ENCODE measurements at places on chromosomes 12 and 14. TPM values are rescaled to one million over a fixed set of nuclear protein-coding genes. Genes with fewer than 3 reads are reported as not detected.
A peak's percentile ranks its signal among the peaks of the same experiment; 100 is the strongest.

Gene CLEC4A
- total RNA-seq: 0.17 TPM

Gene NTF3
- total RNA-seq: not detected

Gene LTBR
- 134 TPM for total RNA-seq

Gene ACVRL1
- 0.33 TPM for total RNA-seq

Gene LALBA
- not detected for total RNA-seq

Gene KLRF1
- total RNA-seq: not detected

Gene CFAP251
- total RNA-seq: 18.7 TPM

Gene CAPZA3
- 0.17 TPM for total RNA-seq

Gene TCL1B
- not detected for total RNA-seq

Gene HOXC13
- 10.2 TPM for total RNA-seq

Gene SYNDIG1L
- not detected for total RNA-seq

Gene JAG2
- 75.2 TPM for total RNA-seq

Gene GPD1
- 1.2 TPM for total RNA-seq

Gene SPRYD3
- total RNA-seq: 30.0 TPM

- DNase-seq: no peak
Measured at GRCh38 chr12:68613209-68613904, 2.7 kb downstream of the RAP1B start.

- no peak for DNase-seq
Measured at GRCh38 chr12:70466753-70467152, 100.7 kb downstream of the KCNMB4 start.

GRCh38 chr12:56103066-56103711 lies 1.2 kb upstream of the PA2G4 start:
- DNase-seq: no peak

- no peak for DNase-seq
Measured at GRCh38 chr12:45907955-45908354, 82.4 kb downstream of the SCAF11 start.

GRCh38 chr14:26913786-26914185 lies 316.0 kb upstream of the NOVA1 start:
- DNase-seq: no peak

GRCh38 chr12:65570451-65571130 lies 253.7 kb upstream of the HMGA2 start:
- no peak for DNase-seq

- no peak for DNase-seq
Measured at GRCh38 chr14:93033983-93034670, 81.6 kb downstream of the ITPK1 start.

GRCh38 chr12:59803735-59804134 lies 207.9 kb downstream of the SLC16A7 start:
- peak; percentile 23 for DNase-seq

- DNase-seq: peak; percentile 48
Measured at GRCh38 chr14:70317969-70318634, 41.4 kb downstream of the COX16 start.

- no peak for DNase-seq
Measured at GRCh38 chr12:107537464-107538119, 148.0 kb upstream of the PWP1 start.

DNA sequence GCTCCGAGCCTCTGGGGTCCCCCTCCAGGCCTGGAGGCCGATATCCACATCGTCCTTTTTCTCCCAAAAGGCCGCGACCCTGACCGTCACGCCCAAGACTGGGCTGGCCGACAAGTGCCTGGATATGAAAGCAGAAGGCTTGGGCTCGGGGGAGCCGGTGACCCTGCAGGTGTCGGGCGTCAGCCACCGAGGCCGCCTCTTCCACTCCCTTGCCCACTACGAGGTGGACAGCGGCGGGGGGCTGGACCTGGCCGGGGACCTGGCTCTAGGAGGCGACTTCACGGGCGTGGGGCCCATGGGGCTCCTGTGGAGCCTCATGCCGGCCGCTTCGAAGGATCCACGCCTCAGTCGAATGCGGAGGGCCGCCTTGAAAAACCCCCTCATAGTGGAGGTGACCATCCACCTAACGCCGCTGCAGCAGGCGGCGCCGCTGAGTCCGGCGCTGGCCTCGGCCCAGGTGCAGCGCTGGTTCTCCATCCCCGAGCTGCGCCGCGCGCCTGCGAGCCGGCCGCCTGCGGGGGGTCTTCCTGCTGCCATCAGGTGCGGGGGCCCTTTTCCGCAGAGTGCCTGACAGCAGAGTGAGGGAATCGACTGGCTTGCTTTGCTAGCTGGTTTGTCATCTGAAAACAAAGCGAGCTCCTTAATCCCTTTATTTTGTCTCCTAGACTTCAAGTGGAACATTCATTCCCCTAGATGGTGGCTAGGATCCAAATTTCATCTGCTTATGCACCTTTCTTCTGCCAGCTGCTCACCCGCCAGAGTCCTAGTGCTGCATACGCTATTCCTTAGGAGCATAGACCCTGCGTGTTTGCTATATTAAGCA lies 10.6 kb upstream of the DNAL1 start:
- DNase-seq: no peak

- peak; percentile 57 for DNase-seq
Measured at GRCh38 chr12:87155621-87156020, 873.6 kb downstream of the C12orf50 start.

GRCh38 chr14:80624581-80624980 lies 317.0 kb downstream of the CEP128 start:
- no peak for DNase-seq

DNA sequence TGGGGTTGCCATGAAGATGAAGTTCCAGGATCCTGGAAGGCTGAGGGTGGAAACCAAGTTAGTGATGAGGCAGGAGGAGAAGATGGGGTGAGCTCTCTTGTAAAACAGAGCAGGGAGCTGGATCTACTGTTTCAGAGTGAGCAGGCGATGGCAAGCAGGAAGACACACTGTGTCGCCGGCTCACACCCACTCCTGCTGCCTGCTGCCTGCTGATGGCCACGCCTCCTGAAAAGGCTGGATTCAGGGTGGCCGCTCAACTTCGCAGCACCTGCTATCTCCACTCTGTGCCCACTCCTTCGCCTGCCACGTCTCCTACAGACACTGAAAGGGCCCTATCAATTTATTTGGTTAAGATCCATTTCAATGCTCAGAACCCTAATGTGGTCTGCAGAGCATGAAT lies 96.1 kb downstream of the RBM19 start:
- no peak for DNase-seq

GRCh38 chr14:47929334-47929733 lies 253.9 kb upstream of the MDGA2 start:
- DNase-seq: no peak

- no peak for DNase-seq
Measured at GRCh38 chr12:27982951-27983350, 10.4 kb upstream of the PTHLH start.

GRCh38 chr12:112419297-112420133 lies 768 bp downstream of the PTPN11 start:
- peak; percentile 84 for DNase-seq

- peak; percentile 97 for DNase-seq
Measured at GRCh38 chr14:81400852-81401251, 728 bp upstream of the STON2 start.

Measured in mammary epithelial cell (primary cell).